Nasal cavity respiratory epithelium epithelial cell of viscerocranial mucosa (primary cell): ENCODE measurements at places on chromosomes 1 and 21. TPM values are rescaled to one million over a fixed set of nuclear protein-coding genes. Genes with fewer than 3 reads are reported as not detected.

ZNF683 gene
- total RNA-seq = not detected in 2 replicates

TACSTD2 gene
- 178 and 640 TPM in 2 replicates for total RNA-seq

CASZ1 gene
- 14.4 and 21.3 TPM in 2 replicates for total RNA-seq

FMO5 gene
- 0.21 and 0.34 TPM in 2 replicates for total RNA-seq

FAM163A gene
- total RNA-seq = not detected in 2 replicates

SLC19A2 gene
- 23.2 and 24.3 TPM in 2 replicates for total RNA-seq
